MCF 10A (cell line): ENCODE measurements at places on chromosomes 7 and 10.
A peak's percentile ranks its signal among the peaks of the same experiment; 100 is the strongest.

DNA sequence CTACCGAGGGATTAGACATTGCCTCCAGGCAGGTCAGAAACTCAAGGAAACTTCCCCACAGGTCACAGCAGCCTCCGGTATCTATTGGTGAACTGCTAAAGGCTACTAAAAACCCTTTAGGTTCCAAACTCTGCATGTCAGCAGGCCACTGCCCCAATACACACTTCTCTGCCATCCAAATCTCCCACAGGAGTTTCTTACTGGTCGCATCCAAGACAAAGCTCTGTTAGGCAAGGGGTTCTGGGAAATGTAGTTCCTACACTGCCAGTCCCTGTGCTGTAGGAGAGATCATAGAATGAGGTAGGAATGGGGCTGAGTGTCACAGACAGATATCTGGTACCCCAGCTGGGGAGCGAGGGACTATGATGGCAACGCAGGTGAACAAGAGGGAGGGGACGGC, 757.0 kb upstream of the C7orf33 start:
- DNase-seq, result no peak

DNA sequence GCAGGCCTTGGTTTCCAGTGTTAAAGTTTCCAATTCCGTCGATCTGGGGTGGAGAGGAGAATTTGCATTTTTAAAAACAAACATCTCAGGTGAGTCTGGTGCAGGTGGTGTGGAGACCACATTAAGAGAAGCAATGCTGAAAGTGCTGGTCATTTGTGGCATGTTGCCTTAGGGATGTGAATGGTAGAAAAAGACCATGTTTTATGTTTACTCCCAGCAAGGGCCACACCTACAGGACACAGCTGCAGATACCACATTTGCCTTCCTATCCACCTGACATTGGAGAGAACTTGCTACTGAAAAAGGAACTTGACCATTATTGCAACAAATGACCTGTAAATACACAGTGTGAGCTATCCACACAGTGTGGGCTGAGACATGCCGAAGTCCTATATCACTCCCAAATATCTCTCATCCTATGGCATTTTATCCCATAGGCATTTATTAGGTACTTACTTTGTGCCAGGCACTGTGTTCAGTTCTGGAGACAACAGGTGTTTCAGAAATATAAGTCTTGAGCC, 183.1 kb downstream of the NRP1 start:
- DNase-seq, result no peak

- DNase-seq, result no peak
These were observed 566 bp downstream of the MAD1L1 start for GRCh38 chr7:2231992-2232765.

- no peak for DNase-seq
These were observed 70.3 kb downstream of the PARP12 start for GRCh38 chr7:139992353-139993044.

- DNase-seq, result no peak
These were observed 69.3 kb downstream of the CUBN start for GRCh38 chr10:17060289-17060688.

DNA sequence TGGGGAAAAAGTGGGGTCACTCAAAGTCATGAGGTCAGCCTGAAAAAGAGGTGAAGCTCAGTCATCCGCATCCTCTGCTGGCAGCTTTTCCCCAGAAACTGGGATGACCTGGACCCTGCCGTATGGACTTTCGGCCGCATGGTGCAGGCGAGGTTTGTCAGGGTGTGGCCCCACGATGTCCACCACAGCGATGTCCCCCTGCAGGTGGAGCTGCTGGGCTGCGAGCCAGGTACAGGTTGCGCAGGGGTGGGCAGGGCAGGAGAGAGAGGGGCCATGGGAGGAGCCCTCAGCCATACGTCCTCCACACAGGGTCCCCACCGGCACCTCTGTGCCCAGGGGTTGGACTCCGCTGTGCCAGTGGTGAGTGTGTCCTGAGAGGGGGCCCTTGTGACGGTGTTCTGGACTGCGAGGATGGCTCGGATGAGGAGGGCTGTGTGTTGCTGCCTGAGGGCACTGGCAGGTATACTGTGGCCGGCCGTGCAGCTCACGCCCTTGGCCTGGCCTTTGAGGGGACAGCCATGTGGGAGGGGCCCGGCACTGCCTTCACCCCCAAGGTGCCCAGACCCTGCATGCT, 23.0 kb upstream of the ZNF467 start:
- no peak for DNase-seq

DNA sequence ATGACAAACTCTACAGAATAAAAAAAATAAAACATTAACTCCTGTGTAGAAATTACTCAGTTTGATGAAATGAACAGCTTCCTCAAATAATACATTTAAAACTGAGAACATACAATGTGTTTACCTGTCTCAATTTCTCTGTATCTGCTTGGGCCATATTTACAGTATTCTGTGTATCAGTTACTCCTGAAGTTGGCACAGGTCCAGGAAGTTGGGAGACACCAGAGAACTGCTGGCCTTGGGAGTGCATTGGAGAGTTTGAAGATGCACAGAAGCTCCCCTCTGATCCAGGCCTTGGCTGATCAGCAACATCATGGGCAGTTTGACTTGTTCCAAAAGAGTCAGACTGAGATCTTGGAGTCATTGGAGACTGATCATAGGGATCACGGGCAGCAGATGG, 155.1 kb downstream of the GALNT11 start:
- peak; percentile 22 for DNase-seq

DNA sequence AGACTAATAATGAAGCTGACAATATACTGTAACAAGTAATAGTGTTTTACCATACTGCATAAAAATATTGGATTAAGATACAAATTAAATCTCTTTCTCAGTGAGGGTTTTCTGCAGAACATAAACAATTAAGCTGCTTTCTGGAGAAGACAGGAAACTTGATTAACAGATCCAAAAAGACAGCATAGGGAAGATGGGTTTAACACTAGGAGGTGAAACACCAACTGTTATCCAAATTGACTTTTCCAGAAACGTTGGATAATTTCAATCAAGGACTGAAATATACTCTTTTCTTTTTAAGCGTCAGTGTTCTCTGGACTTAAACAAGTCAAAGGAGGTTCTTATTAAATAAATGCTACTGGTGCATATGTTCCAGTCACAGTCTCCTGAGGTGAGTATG, 45.3 kb upstream of the IMMP2L start:
- DNase-seq, result no peak

- no peak for DNase-seq
These were observed 21.2 kb downstream of the PDE1C start for GRCh38 chr7:32048970-32049491.

- peak; percentile 61 for DNase-seq
These were observed 93.2 kb downstream of the ZRANB1 start for GRCh38 chr10:125035136-125035535.

DNA sequence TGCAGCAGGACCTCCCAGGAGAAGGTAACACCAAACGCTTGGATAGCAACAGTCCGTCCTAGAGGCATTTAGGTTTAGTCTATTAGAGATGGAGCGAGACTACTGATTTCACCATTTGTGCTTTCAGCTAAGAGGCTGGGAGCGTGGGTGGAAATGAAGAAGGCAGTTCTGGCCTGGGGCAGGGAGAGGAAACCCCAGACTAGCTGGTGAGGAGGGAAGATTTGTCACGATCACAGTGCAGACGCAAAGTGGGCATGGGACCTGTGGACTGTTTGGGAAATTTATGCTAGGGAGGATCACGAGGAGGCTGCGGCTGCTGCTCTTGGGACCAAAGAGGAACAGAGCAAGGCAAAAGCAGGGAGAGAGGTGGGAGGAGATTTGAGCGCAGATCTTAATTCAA, 130.4 kb upstream of the AOAH start:
- peak; percentile 26 for DNase-seq

- DNase-seq, result no peak
These were observed 50.6 kb upstream of the IL6 start for GRCh38 chr7:22676385-22676784.

DNA sequence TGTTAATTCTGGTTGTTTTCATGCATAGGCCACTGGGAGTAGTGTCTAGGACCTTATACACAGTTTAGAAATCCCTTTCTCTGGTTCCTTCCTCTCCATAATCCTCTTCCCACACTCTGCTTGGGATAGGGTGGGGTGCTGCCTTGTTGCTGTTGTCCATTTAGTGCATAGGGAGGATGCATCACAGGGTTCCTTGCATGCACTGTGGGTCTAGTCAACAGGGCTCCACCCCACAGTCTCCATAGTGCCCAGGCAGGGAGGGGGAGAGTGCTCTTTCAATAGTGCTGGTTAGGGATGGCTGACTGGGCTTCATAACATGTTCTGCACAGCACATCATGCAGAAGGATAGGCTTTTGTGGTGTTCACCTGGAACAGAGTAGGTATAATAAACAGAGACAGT, 81.1 kb downstream of the ARHGAP12 start:
- no peak for DNase-seq

GRCh38 chr10:133335246-133336117, 1.2 kb downstream of the CALY start:
- DNase-seq, result no peak

GRCh38 chr7:46153951-46154787, 233.1 kb upstream of the IGFBP3 start:
- peak; percentile 80 for DNase-seq

DNA sequence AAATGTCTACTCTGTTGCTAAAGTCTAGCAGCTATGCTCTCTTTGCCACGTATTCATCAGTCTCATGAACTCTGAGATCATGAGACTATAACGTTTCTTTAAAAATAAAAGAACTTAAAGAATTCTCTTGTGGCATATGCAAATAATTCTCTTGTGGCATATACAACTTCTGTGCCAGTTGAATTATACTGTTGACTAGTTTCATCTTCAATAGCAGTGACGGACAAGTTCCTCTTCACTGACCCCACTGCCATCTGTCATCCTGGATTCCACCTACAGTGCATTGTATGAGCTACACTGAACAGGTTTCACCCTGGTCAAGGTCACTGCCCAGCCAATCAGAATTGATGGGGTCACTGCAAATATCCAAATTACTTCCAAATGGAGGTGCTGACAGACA, 88.2 kb downstream of the CD36 start:
- no peak for DNase-seq

GRCh38 chr7:142323706-142324105, 65.8 kb upstream of the PRSS58 start:
- DNase-seq, result peak; percentile 57

DNA sequence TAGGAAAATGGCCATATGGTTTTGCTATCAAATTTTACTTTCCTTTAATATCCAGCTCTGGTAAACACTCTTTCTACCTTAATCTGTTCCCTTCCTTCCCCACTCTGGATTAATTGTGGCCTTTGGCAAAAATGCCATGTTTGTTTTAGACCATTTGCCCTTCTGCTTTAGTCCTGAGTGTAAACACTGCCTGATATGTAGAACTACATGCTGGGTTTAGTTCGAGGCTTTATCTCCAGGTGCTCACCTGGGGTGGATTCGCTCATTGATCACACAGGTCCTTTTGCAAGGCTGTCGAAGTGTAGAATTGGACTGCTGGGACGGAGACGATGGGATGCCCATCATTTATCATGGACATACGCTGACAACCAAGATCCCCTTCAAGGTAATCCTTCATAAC, 94.1 kb downstream of the NOC3L start:
- DNase-seq, result no peak

DNA sequence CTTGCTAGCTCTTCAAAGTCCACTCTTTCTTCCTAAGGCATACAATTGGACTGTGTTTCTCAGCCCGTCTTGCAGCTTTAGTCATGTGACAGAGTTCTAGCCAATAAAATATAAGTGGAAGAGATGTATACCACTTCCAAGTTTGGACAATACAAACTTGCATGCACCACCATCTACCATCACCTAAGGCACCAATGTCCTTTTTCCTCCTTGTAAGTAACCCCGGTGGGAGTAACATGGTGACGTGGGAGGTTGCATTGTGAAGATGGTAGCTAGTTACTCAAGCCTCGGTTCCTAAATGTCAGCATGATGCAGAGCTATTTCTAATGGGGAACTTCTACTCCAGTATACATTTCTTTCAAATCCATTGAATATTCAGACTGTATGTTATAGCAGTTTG, 5.3 kb upstream of the CACNB2 start:
- no peak for DNase-seq

- DNase-seq, result no peak
These were observed 162.9 kb downstream of the MGMT start for GRCh38 chr10:129629911-129630310.

GRCh38 chr10:7199152-7199760, 211.6 kb downstream of the SFMBT2 start:
- no peak for DNase-seq

DNA sequence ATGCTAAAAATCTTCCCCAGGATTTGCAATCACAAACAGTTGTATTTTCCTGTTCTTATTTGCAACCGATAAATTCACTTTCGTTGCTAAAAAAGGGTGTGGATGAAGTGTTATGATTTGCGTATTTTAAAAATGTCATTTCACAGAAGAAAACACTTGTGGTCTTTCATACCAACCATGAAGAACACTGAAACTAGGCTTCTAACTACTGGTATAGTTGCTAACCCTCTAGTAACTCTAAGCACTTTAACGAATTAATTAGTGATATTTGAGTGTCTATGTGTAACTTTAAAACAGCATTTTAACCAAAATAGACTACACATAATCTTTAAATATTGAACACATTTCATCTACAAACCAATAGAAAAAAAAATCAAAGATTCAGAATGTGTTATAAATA, 188.1 kb upstream of the PTN start:
- no peak for DNase-seq

- no peak for DNase-seq
These were observed 10.4 kb upstream of the FAM170B start for GRCh38 chr10:49144058-49144720.

GRCh38 chr7:4725014-4725849, 43.1 kb downstream of the FOXK1 start:
- DNase-seq, result peak; percentile 84

GRCh38 chr10:61757525-61758397, 95.0 kb downstream of the CABCOCO1 start:
- DNase-seq, result peak; percentile 63

DNA sequence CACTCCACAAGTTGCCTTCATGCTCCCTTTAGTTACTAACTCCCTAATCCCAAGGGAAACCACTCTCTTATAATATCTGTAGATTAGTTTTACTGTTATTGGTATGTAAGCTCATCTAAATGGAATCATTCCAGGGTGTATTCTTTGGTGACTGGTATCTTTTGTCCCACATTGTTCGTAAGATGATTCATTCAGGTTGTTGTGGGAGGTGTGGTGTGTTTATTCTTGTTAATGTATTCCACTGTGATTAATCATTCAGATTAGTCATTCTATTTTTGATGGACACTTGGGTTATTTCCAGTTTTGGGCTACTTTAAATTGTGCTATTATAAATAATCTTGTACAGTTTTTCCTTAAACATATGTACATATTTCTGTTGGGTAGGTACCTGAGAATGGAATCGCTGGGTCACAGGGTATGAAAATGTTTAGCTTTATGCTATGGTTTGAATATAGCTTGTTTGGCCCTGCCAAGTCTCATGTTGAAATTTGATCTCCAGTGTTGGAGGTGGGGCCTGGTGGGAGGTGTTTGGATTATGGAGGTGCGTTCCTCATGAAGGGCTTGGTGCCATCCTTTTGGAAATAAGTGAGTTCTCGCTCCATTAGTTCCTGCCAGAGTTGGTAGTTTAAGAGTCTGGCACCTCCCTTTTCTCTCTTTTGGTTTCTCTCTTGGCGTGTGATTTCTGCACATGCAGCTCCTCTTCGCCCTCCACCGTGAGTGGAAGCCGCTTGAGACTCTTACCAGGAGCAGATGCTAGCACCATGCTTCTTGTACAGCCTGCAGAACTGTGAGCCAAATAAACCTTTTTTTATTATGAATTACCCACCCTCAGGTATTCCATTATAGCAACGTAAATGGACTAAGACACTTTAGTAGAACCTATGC, 13.8 kb downstream of the BTRC start:
- peak; percentile 91 for DNase-seq
